ENCODE measurements at places on chromosomes 1 and 21.

- no peak for DNase-seq
Observed at GRCh38 chr21:36727866-36728265, 29.0 kb downstream of the SIM2 start.

DNA sequence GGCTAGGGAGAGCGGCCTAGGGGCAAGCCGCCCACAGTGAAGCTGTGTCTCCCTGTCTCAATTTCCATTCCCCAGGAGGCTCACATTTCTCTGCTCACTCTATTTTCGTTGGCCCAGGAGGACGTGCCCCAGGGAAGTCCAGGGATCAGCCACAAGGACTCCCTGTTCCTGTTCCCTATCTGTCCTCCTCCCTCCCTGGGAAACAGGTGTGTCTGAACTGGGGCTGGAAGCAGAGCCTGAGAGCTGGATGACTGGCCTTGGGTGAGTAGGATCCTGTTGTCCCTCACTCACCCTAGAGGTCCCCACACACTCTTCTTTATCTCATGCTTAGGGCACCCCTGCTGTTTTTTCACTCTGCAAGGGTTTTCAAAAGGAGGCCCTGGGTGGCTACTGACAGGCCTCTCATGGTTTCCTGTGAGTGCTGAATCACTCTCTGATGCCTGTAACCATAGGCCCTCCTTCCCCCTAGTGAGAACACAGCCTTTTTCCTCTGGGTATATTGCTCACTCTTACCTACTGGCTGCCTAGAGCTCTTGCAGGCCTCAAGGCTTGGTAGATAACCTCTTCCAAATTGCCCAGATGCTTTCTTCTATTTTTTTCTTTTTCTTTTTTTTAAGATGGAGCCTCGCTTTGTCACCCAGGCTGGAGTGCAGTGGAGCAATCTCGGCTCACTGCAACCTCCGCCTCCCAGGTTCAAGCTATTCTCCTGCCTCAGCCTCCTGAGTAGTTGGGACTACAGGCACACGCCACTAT lies 3.3 kb upstream of the UTP11 start:
- DNase-seq = peak; percentile 80

DNA sequence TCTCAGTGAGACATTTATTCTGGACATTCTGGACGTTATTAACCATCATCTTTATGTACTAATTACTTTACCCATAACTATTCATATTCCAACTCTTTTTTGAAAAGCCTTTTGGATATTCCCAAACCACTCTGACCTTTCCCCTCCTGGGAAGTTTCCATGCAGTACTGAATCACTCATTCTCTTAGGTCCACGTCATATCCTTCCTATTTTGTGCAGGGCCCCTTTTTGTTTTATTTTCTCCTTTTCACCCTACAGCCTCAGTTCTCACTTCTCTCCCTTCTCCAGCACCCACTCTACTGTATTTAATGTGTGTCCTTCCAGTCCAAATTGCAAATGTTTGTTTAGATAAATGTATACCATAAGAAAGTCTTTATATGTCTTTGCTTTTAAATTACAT lies 16.4 kb upstream of the ATP1A1 start:
- DNase-seq = no peak

DNA sequence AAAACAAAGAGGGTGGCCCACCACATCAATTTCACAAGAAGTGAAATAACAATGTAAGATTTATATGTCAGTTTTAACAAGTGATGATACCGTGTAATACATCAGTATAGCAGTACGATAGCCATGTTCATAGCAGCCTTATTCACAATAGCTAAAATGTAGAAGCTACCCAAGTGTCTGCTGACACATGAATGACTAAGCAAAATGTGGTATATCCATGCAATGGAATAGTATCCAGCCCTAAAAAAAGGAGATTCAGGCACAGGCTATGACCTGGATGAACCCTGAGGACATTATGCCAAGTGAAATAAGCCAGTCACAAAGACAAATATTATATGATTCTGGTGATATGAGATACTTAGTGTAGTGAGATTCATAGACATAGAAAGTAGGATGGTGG lies 18.0 kb downstream of the KIF26B start:
- no peak for DNase-seq

- no peak for DNase-seq
Observed at GRCh38 chr1:197837911-197838310, 62.6 kb upstream of the DENND1B start.

- DNase-seq = no peak
Observed at GRCh38 chr1:198116069-198116468, 40.7 kb upstream of the NEK7 start.

- no peak for DNase-seq
Observed at GRCh38 chr1:164473544-164473943, 85.4 kb upstream of the PBX1 start.

DNA sequence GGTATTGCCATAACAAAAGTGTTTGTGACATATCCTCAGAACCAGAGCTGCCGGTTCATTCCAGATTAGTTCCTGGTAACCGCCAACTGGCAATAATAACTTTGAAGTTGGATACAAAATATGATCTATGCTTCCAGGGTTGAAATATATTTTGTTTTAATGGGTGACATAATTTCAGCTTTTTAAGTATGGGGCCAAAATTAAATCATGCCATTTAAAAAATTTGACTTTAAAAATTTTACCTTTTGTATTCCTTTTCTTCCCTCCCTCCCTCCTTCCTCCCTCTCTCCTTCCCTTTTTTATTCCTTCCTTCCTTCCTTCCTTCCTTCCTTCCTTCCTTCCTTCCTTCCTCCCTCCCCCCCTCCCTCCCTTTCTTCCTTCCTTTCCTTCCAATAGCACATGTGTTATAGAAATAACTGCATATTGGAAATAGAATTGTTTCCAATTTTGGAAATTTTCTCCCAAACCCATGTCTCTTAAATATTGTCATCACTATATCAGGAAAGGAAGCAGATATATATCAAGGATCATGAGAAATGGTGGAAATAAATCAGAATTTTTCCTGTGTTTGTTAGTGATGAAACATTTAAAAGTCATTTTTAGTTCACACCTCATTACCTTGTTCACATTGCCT lies 12.0 kb upstream of the KIFAP3 start:
- DNase-seq = no peak

- DNase-seq = no peak
Observed at GRCh38 chr1:6982443-6982842, 197.2 kb downstream of the CAMTA1 start.

DNA sequence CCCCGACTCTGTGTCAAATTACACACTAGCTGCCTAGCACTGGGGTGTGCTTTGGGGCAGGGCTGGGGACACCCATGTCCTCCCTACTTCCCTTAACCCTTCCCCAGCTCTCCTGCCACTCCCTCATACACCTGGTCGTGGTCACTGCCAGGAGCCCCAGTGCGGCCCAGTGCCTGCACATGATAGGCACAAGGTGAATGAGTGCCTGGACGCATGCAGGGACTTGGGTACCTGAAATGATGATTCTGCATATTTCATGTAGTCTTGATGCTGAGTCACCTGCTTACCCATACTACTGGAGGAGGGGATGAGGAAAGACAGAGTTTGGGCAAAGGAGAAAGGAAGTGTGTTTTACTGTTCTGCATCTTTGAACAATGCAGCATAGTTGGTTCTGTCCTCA lies 1.5 kb upstream of the VANGL2 start:
- DNase-seq = no peak

DNA sequence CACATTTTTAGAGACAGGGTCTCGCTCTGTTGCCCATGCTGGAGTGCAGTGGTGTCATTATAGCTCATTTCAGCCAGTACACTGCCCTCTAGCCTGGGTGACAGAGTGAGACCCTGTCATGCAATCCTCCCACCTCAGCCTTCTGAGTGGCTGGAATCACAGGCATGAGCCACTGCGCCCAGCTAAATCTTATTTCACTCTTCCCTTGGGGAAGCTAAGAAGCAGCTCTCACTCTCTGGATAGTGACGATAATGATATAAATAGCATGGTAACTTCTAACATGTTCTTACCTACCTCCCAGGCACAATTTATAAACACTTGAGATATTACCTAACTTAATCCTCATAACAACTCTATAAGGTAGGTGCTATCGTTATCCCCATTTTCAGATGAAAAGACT lies 24.9 kb downstream of the IQGAP3 start:
- DNase-seq = no peak

GRCh38 chr1:229273507-229274232 lies 2.8 kb downstream of the RAB4A start:
- no peak for DNase-seq

DNA sequence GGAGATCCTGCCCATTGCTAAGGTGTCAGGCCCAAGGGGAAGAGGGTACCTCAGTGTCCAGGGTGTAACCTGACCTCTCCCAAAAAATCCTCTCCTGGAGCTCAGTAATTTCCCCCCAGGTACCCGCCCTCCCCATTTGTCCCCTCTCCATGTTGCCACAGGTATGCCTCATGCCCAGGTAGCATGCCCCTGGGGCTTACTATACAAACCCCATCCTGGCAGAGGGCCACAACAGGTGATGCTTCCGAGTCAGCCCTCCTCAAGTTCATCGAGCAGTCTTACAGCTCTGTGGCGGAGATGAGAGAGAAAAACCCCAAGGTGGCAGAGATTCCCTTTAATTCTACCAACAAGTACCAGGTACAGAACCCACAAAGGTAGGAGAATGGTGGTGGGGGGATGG lies 15.7 kb downstream of the ATP1A4 start:
- no peak for DNase-seq

- DNase-seq = no peak
Observed at GRCh38 chr1:21534674-21535378, 25.6 kb downstream of the ALPL start.

GRCh38 chr1:167654975-167655575 lies 25.0 kb downstream of the RCSD1 start:
- no peak for DNase-seq

DNA sequence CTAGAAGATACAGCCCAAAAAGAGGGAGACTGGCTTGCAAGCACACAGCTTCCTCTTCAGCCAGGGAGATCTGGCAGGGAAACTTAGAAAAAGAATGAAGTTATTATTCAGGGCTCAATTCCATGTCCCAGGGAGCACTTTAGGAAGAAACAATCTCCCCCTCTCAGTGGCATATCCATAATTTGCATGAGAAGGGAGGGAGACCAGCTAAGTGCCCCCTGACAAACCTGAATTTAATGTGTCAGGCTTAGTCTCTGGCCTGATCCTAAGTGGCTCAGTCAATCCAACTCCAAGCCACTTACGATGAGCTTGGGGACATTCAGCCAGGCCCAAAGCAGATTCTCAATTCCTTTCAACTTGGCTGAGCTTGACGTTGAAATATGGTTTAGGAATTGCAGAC lies 17.7 kb upstream of the KCND3 start:
- DNase-seq = no peak

DNA sequence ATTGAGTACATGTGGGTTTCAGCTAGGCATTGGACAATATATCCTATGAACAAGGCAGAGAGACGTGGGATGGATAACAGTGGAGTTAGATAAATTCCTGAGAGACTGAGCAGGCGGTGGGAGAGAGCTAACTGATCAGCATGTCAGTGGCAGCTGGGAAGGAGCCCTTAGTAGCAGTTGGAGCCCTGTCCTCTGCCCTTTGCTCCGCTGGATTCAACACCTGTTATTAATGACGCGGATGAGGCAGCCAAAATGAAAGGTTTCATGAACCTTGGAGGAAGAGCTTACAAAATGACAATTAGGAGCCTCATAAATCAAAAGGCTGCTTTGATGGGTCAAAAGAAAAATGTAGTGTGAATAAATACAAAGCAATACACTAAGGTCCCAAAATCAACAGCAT lies 16.1 kb downstream of the UBIAD1 start:
- DNase-seq = no peak

DNA sequence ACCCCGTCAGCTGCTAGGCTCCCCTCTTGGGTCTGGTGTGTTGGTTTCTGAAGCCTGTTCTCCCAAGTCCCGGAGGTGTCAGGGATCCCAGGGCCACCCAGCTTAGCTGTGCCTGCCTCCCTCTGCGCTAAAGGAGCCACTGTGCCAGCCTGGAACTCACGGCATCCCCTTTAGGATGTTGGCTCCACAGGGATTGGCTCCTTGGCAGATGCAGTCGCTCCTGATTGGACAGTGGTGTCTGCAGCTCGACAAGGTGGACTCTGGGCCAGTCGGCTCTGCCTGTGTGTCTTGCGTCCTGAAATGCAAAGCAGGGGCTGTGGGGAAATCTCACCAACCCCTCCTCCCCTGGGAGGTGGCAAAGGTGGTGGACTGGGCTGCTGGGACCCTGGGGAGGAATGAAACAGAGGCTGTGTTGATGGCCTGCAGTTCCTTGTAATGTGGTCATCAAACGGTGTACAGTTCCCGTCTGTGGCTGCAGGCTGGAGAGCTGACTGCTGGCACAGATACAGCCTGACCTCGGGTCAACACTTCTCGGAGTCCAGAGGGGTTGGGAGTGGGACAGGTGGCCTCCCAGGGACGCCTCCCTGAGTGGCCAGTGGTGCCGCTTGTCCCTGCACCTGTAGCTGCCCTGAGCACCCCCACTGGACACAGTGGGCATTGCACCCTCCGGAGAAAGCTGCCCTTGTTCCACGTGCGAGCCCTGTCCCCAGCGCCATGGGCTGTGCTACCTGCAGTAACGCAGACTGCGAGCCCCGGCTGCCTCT lies 11.5 kb upstream of the KCNAB2 start:
- DNase-seq = peak; percentile 49

GRCh38 chr1:229155472-229155871 lies 115.4 kb upstream of the RAB4A start:
- DNase-seq = peak; percentile 43

DNA sequence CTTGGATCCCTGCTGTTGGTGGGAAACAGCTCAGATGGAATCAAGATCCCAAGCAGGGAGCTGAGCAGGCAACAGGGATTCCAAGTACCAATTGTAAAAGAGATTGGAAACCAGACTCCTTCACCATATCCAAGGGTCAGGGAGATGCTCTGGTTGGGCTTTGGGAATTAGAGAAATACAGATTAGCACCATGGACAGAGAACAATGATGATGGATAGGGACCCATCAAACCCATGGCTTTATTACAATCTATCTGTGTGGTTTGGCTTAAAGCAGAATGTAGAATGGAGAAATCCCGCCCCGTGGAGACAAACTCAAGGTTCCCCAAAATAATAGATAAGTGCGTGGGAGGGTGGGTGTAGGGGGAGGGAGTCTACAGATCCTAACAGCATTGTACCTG lies 120.7 kb upstream of the CSF3R start:
- DNase-seq = no peak

GRCh38 chr1:167564612-167565270 lies 11.2 kb upstream of the CREG1 start:
- no peak for DNase-seq

GRCh38 chr1:58446368-58446767 lies 100.2 kb downstream of the OMA1 start:
- DNase-seq = no peak

DNA sequence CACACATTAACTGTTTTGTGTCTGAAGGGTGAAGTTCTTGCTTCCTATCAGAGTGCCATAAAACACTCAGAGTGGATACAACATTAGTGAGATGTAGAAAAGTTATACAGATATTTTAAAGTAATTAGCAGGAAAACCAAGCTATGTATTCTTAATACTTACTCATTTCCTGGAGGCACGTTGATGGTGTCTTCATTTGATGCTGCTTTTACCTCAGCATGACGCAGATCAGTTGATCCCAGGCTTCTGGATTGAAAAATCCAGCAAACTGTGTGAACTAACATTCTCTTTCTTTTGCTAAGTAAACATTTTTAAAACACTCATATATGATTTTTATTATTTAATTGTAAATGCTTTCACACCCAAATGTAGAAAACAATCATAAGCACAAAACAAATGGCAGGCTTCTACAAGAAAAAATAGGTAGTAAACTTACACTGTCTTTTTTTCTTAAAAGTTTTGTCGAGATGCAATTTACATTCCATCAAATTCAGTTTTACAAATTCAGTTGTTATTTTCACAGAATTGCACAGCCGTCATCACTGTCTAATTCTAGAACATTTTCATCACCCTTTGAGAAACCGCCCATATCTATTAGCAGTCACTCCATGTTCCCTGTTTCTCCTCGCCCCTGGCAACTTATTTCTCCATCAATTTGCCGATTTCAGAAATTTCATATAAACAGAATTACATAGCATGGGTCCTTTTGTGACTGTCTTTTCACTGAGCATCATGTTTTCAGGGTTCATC lies 198.9 kb downstream of the LRRC7 start:
- no peak for DNase-seq
